ENCODE measurements at places on chromosomes 2 and 18. TPM values are rescaled to one million over a fixed set of nuclear protein-coding genes. Genes with fewer than 3 reads are reported as not detected.

The CREG2 gene
- 10.3 TPM for total RNA-seq

The SOX11 gene
- total RNA-seq, result not detected

The SERPINB2 gene
- 0.05 TPM for total RNA-seq

The EFHD1 gene
- 4.7 TPM for total RNA-seq

The MRO gene
- 0.26 TPM for total RNA-seq

The CCDC178 gene
- not detected for total RNA-seq

The SCYGR4 gene
- not detected for total RNA-seq

The TUBA4B gene
- total RNA-seq, result 0.10 TPM

The ACVR1C gene
- total RNA-seq, result 0.03 TPM

The ARHGAP25 gene
- 0.22 TPM for total RNA-seq

The NTSR2 gene
- total RNA-seq, result 0.08 TPM

The CPLX4 gene
- total RNA-seq, result not detected

The TXNDC2 gene
- total RNA-seq, result 0.06 TPM

The IRS1 gene
- total RNA-seq, result 15.2 TPM

The ANKRD62 gene
- total RNA-seq, result not detected

The APCDD1 gene
- 0.06 TPM for total RNA-seq

The CCL20 gene
- total RNA-seq, result 6.9 TPM

The NUP35 gene
- 39.0 TPM for total RNA-seq

The CHRNG gene
- not detected for total RNA-seq

The EVX2 gene
- total RNA-seq, result not detected

The SPR gene
- total RNA-seq, result 128 TPM

The CCBE1 gene
- 9.8 TPM for total RNA-seq

The SERPINB11 gene
- 0.03 TPM for total RNA-seq

The CRACDL gene
- total RNA-seq, result 3.6 TPM

The CYP27A1 gene
- 0.13 TPM for total RNA-seq

The HOXD3 gene
- total RNA-seq, result 0.11 TPM

The FIGN gene
- total RNA-seq, result 2.1 TPM

The FAM124B gene
- total RNA-seq, result not detected

The IGFBP5 gene
- total RNA-seq, result 0.16 TPM

The RAB17 gene
- 0.28 TPM for total RNA-seq

The CHN1 gene
- 16.0 TPM for total RNA-seq

The FAM136A gene
- 93.2 TPM for total RNA-seq

The ACMSD gene
- total RNA-seq, result not detected

The STEAP3 gene
- 45.5 TPM for total RNA-seq

The RUFY4 gene
- not detected for total RNA-seq

The SNRNP27 gene
- total RNA-seq, result 76.1 TPM

The COL3A1 gene
- 0.22 TPM for total RNA-seq

The MAP3K19 gene
- total RNA-seq, result not detected

The TTR gene
- total RNA-seq, result 0.42 TPM

The ZBTB7C gene
- total RNA-seq, result 0.27 TPM

The TLX2 gene
- total RNA-seq, result 0.28 TPM

The FSHR gene
- not detected for total RNA-seq

The IL1F10 gene
- 0.09 TPM for total RNA-seq

The C2orf81 gene
- 3.2 TPM for total RNA-seq

The SKOR2 gene
- not detected for total RNA-seq

The LTBP1 gene
- total RNA-seq, result 42.1 TPM

The CCDC74B gene
- total RNA-seq, result 6.4 TPM

The NFE2L2 gene
- 37.3 TPM for total RNA-seq

The TMEM37 gene
- total RNA-seq, result 2.7 TPM

The COLEC12 gene
- total RNA-seq, result 0.06 TPM

The FABP1 gene
- total RNA-seq, result not detected

The RBKS gene
- total RNA-seq, result 8.4 TPM

The PCARE gene
- total RNA-seq, result not detected

The GMPPA gene
- 36.9 TPM for total RNA-seq

The ALLC gene
- not detected for total RNA-seq

Measured in A549 treated with AZD2906 at 1 μM for 4 hours (cell line).